ENCODE measurements at places on chromosomes 16 and 17.

- DNase-seq, result no peak
These were observed 99.4 kb downstream of the SALL1 start for GRCh38 chr16:51051671-51052070.

GRCh38 chr16:62870554-62870953 lies 834.3 kb upstream of the CDH8 start:
- no peak for DNase-seq

GRCh38 chr16:12661656-12662172 lies 142.0 kb downstream of the CPPED1 start:
- DNase-seq, result no peak

GRCh38 chr17:38428643-38429371 lies 543 bp downstream of the ARHGAP23 start:
- DNase-seq, result no peak

DNA sequence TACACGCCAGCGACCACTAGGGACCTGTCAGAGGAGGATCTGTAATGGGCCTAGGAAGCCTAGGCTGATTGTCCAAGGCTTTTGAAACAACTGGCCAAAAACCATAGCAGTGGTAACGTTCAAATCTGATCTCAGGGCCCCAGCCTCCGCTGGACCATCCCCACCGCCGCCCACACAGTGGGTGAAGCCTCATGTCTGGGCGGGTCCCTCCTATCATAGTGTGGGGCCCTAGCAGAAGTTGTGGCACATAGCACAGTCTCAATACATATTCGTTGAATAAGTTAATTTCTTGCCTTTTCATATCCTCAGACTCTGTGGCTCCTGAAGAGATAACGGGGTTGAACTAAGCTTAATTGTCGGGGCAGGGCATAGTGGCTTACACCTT lies 818 bp downstream of the DPH1 start:
- DNase-seq, result no peak

GRCh38 chr17:10114931-10115535 lies 83.4 kb downstream of the GAS7 start:
- DNase-seq, result no peak

DNA sequence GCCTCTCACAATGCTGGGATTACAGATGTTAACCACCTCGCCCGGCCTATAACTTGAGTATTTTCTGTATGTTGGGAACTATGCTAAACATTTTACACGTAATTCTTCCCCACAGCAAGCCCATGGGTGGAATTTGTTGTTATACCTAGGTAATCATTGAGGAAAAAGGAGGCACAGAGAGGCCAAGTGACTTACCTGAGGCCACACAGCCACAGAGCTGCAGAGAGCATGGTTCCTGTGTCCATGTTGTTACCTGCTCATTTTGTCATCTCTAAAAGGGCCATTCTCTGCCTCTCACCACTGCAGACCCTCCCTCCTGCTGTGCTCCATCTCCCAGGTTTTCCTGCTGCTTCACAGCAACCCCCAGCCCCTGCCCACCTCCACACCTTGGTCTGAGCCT lies 135.5 kb downstream of the ABCC1 start:
- DNase-seq, result no peak

DNA sequence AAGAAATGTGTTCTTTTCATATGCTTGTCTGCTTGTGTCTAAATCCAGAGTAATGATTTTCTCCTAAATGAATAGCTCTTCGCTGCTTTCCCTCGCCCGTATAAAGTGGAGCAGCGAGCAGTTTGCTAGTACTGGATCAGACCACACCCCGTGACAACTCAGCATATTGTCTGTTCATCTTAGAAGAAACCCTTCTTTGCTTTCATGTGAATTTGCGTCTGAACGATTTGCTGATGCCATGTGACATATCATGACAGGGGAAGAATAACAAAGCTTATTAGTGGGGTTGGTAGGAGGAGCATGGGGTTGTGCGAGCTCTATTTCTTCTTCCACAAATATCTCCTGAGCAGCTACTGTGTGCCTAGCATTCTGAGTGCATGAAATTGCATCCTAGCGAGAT lies 44.1 kb upstream of the CACNG4 start:
- DNase-seq, result no peak

DNA sequence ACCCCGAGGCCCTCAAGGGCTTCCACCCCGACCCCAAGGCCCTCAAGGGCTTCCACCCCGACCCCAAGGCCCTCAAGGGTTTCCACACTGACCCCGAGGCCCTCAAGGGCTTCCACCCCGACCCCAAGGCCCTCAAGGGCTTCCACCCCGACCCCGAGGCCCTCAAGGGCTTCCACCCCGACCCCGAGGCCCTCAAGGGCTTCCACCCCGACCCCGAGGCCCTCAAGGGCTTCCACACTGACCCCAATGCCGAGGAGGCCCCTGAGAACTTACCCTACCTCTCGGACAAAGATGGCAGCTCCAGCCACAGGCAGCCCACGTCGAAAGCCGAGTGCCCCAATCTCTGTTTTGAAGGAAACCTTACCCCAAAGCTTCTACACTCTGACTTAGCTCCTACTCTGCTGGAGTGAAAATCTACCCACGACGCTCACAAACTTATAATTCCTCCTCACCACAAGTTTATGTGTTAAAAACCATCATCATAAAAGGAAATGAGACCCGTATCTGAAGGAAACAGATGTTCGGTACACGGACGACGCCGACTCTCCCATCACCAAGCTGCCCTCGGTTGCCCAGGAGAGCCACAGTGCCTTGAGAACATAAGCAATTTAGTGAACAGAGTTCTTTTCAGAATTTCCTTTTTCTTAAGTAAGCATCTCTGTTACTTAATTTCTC lies 61.2 kb upstream of the RPH3AL start:
- DNase-seq, result no peak

GRCh38 chr16:71917900-71918299 lies 22.6 kb downstream of the IST1 start:
- DNase-seq, result no peak

GRCh38 chr17:66304304-66305174 lies 2.1 kb downstream of the PRKCA start:
- no peak for DNase-seq

GRCh38 chr17:75524970-75525805 lies at the start of gene LLGL2:
LLGL2 (plus strand) TSS chr17:75525697; CDS start chr17:75543427, 17,730 bp downstream.
- no peak for DNase-seq

GRCh38 chr16:642189-643049 lies 791 bp downstream of the MCRIP2 start:
- no peak for DNase-seq

- no peak for DNase-seq
These were observed 481 bp upstream of the GLTPD2 start for GRCh38 chr17:4788159-4788806.

Measured in cortex of kidney (tissue), 1 donor.